ENCODE measurements at places on chromosomes 16 and 17. TPM values are rescaled to one million over a fixed set of nuclear protein-coding genes. Genes with fewer than 3 reads are reported as not detected.

GRCh38 chr17:36935671-36936454 lies 1.4 kb upstream of the LHX1 start:
- peaks cover 66% of the 10 kb centered on the region for H3K4me1 ChIP-seq
- no peaks in the 10 kb centered on the region for H3K36me3 ChIP-seq
- no peak overlapping the region for H3K4me3 ChIP-seq
- DNase-seq, result no peak
- H3K27ac ChIP-seq, result no peak overlapping the region
- H3K27me3 ChIP-seq, result no peaks in the 10 kb centered on the region

DNA sequence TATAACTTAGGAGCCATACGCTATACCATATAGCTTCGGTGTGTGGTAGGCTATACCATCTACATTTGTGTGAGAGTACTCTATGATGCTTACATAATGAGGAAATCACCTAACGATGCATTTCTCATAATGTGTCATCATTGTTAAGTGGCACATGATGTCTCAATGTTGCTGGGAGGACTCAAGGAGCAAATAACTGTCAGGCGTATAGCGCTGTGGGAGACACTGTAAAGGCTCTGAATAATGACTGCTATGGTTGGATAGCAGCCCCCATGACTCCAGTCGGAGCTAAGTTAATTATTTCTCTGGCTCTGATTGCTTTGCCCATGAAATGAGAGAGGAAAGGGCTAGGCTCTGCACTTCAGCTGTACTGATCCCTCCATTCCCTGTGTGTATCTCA lies 197.2 kb downstream of the RGS9 start:
- no peaks in the 10 kb centered on the region for H3K27me3 ChIP-seq
- H3K27ac ChIP-seq, result no peak overlapping the region
- peaks cover 3% of the 10 kb centered on the region for H3K4me1 ChIP-seq
- H3K4me3 ChIP-seq, result no peak overlapping the region

DNA sequence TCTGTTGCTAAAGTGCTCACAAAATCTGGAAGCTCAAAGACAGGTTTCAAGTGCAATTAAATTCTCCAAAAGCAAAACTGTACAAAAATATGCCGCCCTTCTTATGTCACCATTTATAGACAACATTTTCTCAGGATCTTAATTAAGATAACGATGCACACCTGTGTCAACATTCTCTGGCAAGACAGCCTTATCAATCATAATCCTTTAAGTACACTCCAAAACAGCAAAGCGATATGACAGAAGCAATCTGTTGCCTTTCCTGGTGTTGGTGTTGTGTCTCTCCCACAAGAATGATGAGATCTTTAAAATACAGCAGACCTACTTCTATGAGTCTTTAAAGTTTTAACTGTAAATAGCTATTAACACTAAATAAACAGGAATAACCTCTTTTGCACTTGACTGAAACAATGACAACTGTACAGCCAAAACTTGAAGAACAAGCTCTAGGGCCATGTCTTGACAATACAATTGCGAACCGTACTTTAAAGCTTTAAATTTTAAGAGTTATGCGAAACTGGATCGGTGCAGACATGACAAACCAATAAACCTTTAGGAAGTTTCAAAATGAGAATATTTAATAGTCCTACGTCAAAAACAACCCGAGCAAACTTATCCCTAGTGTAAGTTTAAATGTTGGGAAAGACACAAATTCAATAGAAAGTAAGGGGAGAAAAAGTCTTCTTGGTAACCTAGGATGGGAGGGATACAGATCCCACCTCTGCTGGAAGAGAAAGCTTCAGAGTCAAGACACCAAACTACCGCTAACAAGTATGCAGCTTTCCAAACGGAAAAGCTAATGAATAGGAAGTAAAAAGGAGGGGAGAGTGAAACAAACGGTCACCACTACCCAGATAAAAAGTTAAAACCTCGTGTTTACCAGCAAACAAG lies 3.3 kb upstream of the IRX5 start:
- H3K4me3 ChIP-seq, result peak overlapping the region; percentile 74
- peaks cover 24% of the 10 kb centered on the region for H3K4me1 ChIP-seq
- no peaks in the 10 kb centered on the region for H3K27me3 ChIP-seq
- H3K36me3 ChIP-seq, result no peaks in the 10 kb centered on the region
- no peak for DNase-seq

DNA sequence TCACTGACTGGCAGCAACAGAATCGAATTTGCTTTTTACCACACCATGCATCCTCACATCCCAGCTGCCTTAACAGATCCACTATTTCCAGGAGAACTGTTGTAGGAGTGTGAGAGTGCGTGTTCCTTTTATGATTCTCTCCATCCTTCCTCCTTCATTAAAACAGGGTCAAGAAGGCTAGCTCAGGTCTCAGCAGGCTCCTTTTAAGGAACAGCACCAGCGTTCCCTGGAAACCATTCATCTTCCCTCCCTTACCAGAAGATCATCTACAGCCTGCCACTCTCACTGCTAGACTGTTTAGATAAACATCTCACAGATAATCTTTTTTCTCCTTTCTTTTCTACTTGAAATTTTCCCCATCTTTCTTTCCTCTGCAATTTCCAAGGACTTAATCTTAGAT lies 1531.9 kb upstream of the CDH8 start:
- no peak overlapping the region for H3K27ac ChIP-seq
- no peak overlapping the region for H3K4me3 ChIP-seq
- no peak for DNase-seq
- no peaks in the 10 kb centered on the region for H3K4me1 ChIP-seq

CLEC3A gene
- not detected for total RNA-seq

CYB5B gene
- total RNA-seq, result 85.9 TPM

ARL5C gene
- total RNA-seq, result not detected

TRPV2 gene
- total RNA-seq, result 33.4 TPM

TEX19 gene
- total RNA-seq, result not detected
